ENCODE measurements at places on chromosomes 16 and 17.

- no peak for DNase-seq
Measured at GRCh38 chr16:53415504-53415903, 18.8 kb upstream of the RBL2 start.

GRCh38 chr16:80586476-80586875 lies 45.7 kb downstream of the DYNLRB2 start:
- DNase-seq, result no peak

DNA sequence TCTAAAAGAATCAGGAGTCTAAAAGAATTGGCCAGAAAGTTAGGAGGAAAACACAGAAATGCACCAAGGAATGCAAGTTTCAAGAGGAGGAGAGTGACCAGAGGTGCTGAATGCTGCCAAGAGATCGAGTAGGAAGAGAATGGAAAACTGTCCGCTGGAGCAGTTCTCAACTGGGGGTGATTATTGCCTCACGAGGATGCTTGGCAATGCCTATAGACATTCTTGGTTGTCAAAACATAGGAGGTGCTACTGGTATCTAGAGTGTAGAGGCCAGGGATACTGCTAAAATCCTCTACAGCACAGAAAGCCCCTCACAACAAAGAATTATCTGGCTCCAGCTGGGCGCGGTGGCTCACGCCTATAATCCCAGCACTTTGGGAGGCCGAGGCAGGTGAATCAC lies 82.1 kb upstream of the NOL11 start:
- no peak for DNase-seq

DNA sequence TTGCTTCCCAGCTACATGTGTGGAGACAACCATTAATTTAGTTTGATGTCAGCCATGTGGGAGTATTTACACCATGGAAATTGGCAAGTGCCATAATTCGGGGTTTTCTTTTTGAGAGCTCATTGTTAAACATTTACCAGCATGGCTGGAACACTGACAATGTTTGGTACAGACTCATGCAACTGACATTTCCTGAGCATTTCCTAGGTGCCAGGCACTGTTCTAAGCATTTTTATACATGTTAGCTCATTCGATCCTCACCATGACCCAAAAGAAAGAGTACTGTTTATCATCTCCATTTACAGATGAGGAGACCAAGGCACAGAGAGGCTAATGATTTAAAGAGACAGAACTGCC lies 86.9 kb downstream of the FOXL1 start:
- DNase-seq, result no peak

DNA sequence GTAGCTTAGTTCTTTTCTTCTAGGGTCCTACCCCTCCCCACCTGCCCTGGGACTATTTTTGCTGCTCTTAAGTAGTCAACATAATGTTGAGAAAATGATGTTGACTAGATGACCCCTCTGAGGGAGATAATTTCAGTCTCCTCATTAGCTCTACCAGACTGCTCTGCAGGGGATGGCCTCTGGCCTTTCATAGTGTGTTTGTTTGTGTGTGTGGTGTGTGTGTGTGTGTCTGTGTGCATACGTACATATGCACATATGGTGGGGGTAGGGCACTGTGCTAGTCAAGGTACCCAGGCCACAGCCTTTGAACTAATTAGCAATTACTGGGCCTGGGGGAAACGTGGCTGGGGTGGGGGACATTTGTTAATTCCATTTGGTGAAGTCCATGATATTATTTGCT lies 254.0 kb downstream of the SHISA9 start:
- no peak for DNase-seq

GRCh38 chr17:28985950-28986713 lies 19.7 kb downstream of the SEZ6 start:
- DNase-seq, result no peak

DNA sequence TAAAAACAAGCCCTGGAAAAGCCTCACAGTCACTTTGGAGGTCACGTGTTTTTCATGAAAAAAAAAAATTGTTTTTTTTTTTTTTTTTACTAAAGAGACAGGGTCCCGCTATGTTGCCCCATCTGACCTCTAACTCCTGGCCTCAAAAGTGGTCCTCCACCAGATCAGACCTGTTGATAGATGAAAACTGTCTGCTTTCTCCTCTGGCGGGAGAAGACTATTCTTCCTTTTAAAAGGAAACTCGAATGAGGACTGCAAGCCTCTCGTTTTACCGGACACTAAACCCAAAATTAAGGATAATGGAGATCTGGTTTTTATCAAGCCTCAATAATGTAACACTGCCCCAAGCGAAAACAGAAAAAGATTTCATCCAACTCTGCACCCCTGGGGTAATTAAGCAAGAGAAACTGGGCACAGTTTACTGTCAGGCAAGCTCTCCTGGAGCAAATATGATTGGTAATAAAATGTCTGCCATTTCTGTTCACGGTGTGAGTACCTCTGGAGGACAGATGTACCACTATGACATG lies 25.8 kb downstream of the ZCCHC14 start:
- DNase-seq, result no peak

DNA sequence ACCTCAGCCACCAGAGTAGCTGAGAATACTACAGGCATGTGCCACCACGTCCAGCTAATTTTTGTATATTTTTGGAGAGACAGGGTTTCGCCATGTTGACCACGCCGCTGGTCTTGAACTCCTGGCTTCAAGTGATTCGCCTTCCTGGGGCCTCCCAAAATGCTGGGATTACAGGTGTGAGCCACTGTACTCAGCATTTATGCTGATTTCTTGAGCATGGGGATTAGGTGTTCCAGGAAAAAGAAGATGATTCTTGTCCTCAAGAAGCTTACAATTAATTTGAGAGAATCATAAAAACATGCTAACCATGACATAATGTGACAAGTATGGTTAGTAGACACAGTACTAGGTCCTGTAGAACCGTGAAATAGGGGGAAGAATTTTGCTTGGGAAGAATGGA lies 30.9 kb downstream of the NACA2 start:
- DNase-seq, result no peak

GRCh38 chr16:79601092-79601930 lies 774 bp upstream of the MAF start:
- no peak for DNase-seq

DNA sequence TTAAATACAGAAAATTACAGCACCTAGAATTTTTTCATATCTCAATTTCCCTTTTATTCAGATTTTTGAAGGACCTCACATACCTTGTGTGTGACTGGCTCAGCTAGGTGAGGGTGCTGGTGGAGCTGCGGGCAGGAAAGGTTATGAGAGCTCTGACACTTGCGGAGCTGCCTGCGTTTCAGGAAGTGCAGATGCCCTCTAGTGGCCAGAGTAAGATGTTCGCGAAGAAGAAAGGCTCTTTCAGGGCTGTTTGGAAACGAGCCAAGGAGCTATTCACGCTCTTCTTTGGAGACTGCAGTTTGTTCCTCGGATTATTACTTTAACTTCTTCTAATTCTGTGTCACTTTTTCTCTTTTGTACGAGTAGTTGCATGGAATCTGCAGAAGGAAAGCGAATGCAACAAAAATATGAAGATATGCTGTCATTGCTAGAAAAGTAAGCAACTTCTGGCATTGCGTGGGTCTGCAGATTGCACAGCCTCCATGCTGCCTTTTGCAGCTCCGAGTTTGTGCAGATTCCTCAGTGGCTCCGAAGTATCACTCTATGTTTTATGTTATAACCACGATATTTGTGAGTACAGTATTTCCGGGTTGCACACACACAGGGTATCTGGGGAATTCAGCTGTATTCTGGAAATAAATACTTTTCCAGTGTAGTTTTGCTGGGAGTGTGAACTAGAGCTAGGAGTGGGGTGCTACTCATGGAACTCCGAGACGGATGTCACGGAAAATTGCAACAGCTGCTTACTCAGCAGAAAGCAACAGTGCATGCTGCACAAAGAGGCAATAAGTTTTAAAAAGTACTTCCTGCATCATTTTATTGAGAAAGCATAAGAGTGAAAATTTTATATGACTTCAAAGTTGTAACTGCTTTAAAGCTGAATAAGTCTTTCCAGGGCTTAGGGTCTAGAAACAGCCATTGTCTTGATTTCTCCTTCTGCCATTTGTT lies 46.3 kb downstream of the DNAH9 start:
- no peak for DNase-seq

GRCh38 chr16:85641305-85641704 lies 28.2 kb downstream of the GSE1 start:
- DNase-seq, result no peak

- no peak for DNase-seq
Measured at GRCh38 chr16:57807252-57807967, 5.1 kb upstream of the KIFC3 start.

DNA sequence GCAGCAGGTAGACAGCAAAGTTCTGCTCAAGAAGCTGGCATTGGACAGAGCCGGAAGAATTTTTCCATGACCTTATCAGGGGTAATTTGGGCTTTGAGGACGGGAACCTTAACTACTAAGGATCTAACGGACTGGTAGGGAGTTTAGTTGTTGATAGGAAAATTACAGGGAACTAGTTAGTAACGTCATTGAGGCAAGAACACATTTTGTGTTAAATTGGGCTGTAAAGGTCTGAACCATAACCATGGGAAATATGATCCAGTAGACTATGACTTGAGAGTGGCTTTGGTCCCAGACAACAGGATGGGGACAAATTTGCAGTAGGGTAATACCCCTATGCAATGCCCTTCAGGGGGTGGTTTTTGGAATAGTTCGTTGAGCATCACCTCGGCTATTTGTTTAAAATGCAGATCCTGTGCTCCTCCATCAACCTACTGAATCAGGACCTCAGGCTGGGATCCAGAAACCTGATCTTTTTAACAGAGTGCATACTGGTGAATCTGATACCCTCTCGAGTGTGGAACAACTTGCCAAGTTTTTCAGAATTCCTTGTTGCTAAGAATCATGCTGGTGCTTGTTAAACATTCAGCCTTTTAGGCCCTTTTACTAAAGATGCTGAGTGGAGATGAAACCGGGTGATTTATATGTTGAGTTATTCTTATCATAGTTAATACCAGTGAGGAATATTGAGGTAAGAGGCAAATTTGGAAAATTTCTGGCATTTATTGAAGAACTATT lies 255.1 kb downstream of the MAP2K6 start:
- no peak for DNase-seq

GRCh38 chr16:55585631-55586030 lies 19.1 kb downstream of the CAPNS2 start:
- no peak for DNase-seq

DNA sequence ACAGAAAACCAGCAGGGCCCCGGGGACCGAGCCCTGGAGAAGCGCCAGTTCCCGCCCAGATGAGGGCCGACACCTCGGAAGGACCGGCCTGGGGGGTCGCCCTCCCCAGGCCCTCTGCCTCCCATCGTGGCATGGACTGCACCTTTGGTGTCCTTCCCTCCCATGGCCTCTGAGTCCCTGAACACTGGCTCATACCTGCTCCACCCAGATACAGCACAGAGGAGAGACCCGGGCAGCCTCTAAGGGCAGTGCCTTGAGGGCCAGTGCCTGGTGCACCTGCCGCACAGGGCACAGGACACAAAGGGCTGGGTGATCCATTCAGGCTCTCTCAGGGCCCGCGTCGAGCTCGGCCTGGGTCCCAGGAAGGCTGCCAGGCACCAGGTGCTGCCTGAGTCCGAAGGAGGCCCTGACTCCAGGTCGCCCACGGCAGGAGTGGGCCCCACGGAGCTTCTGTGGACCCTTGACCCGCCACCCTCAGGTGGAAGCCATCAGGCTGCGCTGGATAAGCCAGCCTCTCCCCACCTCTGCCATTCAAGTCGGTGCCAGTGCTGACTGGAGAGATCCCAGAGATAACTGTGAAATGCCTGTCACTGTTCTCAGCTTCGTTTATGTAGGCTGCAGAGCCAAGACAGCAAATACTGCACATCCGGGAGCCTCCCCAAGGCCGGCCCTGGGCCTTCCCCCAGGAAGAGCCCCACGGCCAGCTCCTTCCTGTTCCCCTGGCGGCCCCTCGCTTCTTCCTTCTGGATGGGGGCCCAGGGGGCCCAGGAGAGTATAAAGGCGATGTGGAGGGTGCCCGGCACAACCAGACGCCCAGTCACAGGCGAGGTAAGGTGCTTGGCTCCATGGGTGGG lies at the start of gene ZG16B:
TSS of gene ZG16B (plus strand) at position 803 of the 854 bp plus-strand sequence. CDS start 139 bp downstream, outside the sequence.
- DNase-seq, result no peak

DNA sequence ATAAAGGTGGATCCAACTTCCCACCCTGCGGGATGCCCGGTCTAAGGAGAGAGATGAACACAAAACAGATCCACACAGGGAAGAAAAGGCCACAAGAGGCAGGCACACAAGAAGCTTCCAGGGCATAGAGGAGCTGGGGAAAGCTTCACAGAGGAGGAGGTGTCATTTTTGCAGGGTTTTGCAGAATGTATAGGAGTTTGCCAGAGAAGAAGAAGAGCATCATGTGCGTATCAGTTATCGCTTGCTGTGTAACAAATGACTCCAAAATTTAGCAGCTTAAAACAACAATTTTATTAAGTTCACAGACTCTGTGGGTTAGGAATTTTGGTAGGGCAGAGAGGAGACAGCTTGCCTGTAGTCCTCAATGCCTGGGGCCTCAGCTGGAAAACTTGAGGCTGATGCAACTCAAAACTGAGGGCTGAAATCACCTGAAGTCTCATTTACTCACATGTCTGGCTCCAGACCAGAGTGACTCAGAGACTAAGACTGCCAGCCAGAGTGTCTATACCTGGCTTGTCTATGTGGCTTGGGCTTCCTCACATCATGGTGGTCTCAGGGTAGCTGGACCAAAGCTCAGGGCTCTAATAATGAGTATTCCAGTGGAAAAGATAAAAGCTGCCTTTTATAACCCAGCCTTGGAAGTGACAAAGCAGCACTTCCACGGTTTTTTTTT lies 33.9 kb upstream of the ZNF423 start:
- no peak for DNase-seq

All from stimulated activated CD8-positive, alpha-beta memory T cell treated with anti-CD3 and anti-CD28 coated beads, Interleukin-4, amount 100 ng/mL, for 1 hour (primary cell).